ENCODE measurements at places on chromosomes 3 and 15. TPM values are rescaled to one million over a fixed set of nuclear protein-coding genes. Genes with fewer than 3 reads are reported as not detected.
A peak's percentile ranks its signal among the peaks of the same experiment; 100 is the strongest.

The A4GNT gene
- polyA plus RNA-seq = not detected

The ST8SIA2 gene
- polyA plus RNA-seq = not detected

The UROC1 gene
- not detected for polyA plus RNA-seq

The TRIM71 gene
- 0.06 TPM for polyA plus RNA-seq

The GRAMD2A gene
- polyA plus RNA-seq = not detected

The SPATA12 gene
- not detected for polyA plus RNA-seq

The HIGD2B gene
- polyA plus RNA-seq = not detected

The CHAC1 gene
- 0.26 TPM for polyA plus RNA-seq

The ZKSCAN7 gene
- 1.7 TPM for polyA plus RNA-seq

The WDR76 gene
- 12.4 TPM for polyA plus RNA-seq

GRCh38 chr3:15438983-15439382 lies 11.6 kb downstream of the EAF1 start:
- H3K27ac ChIP-seq = no peak overlapping the region
- DNase-seq = no peak
- H3K4me1 ChIP-seq = no peaks in the 10 kb centered on the region
- no peaks in the 10 kb centered on the region for H3K27me3 ChIP-seq
- no peak overlapping the region for H3K4me3 ChIP-seq

DNA sequence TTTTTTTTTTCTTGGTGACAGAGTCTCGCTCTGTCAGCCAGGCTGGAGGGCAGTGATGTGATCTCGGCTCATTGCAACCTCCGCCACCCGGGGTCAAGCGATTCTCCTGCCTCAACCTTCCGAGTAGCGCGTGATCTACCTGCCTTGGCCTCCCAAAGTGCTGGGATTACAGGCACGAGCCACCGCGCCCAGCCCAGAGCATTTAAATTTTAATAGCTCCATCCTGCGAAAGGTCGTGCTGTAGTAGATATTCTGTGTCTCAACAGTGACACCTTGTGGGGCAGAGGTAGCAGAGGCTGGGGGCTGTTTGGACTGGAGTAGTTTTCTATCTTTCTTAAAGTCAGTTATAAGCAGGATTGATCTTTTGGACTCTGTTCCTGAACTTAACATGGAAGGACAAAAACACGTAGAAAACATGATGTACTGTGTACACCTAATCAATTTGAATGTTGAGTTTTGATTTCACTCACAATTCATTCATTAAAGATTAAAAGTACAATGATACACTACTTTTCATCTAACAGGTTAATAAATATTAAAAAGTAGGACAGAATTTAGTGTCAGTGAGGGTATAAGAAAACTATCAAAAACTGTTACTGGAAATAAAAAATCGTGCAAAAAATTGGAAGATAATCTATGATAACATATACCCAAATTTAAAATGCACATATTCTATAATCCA lies 11.0 kb upstream of the PDCD6IP start:
- peaks cover 9% of the 10 kb centered on the region for H3K27me3 ChIP-seq
- H3K36me3 ChIP-seq = no peaks in the 10 kb centered on the region
- no peak overlapping the region for H3K4me3 ChIP-seq
- DNase-seq = peak; percentile 66
- H3K4me1 ChIP-seq = peaks cover 3% of the 10 kb centered on the region

GRCh38 chr3:48467110-48467454 lies 20.5 kb downstream of the ATRIP start:
- H3K27ac ChIP-seq = peak overlapping the region; percentile 94
- H3K36me3 ChIP-seq = peaks cover 30% of the 10 kb centered on the region
- H3K4me3 ChIP-seq = peak overlapping the region; percentile 78
- H3K4me1 ChIP-seq = peaks cover 71% of the 10 kb centered on the region

GRCh38 chr15:78676424-78677110 lies 35.6 kb upstream of the CHRNB4 start:
- H3K36me3 ChIP-seq = no peaks in the 10 kb centered on the region
- H3K27ac ChIP-seq = no peak overlapping the region
- H3K27me3 ChIP-seq = no peaks in the 10 kb centered on the region
- no peak for DNase-seq
- H3K4me3 ChIP-seq = no peak overlapping the region

DNA sequence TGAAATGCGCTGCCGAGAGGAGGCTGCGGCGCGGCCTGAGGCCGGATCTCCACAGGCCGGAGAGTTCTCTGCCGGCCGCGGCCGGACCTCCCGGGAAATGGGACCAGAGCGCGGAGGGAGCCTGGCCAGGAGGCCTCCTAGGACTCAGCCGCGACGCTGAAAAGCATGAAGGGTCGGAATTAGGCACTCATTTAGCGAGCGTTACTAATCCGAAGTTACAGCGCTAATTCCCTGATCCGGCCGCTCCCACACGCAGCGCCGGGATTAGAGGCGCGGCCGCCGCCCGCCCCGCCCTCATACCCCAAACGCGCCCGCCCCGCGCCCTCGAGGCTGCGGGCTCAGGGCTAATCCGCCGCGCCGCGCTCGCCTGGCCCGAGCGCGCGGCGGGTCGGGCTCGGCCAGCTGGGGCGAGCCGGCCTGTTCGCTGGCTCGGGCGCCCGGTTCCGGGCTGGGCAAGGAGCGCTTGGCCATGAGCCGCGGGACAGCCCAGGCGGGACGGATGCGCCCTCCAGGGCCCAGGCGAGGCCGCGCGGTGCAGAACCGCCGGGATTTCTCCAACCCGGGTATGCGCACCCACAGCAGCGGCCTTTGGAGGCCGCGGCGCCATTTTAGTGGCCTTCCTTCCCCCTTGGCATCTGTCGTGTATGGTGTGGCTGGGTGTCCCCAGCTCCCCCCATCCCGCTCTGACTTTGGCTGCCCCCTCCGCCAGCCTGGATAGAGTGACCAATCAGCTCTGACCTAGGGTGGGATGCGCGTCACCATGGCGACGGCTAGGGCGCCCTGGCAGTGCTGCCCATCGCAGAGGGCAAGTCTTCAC lies 36.8 kb upstream of the POLG start:
- peaks cover 18% of the 10 kb centered on the region for H3K4me1 ChIP-seq
- DNase-seq = no peak
- no peaks in the 10 kb centered on the region for H3K36me3 ChIP-seq
- no peak overlapping the region for H3K27ac ChIP-seq
- H3K4me3 ChIP-seq = no peak overlapping the region

- H3K4me3 ChIP-seq = no peak overlapping the region
- no peaks in the 10 kb centered on the region for H3K27me3 ChIP-seq
- peak overlapping the region; percentile 19 for H3K27ac ChIP-seq
Measured at GRCh38 chr3:177050501-177051237, 146.6 kb downstream of the TBL1XR1 start.

DNA sequence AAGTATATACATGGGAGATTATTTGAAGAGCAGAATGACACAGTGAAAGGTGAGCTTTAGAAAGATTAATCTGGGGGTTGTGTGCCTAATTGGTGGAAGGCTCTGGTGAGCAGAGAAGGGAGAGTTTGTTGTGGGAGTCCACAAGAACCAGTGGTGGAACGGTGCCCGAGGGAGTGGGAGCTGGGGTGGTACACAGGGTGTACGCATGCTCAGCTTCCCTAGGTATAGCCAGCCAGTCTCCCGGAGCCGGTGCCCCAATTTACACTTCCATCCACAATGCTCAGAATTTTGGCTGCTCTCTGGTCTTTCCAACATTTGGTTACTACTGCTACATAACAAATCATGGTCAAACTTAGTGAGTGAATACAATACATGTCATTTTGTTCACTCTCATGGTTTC lies 92.5 kb downstream of the MITF start:
- H3K36me3 ChIP-seq = no peaks in the 10 kb centered on the region
- H3K27ac ChIP-seq = no peak overlapping the region
- no peak for DNase-seq
- H3K4me3 ChIP-seq = no peak overlapping the region
- H3K27me3 ChIP-seq = no peaks in the 10 kb centered on the region

DNA sequence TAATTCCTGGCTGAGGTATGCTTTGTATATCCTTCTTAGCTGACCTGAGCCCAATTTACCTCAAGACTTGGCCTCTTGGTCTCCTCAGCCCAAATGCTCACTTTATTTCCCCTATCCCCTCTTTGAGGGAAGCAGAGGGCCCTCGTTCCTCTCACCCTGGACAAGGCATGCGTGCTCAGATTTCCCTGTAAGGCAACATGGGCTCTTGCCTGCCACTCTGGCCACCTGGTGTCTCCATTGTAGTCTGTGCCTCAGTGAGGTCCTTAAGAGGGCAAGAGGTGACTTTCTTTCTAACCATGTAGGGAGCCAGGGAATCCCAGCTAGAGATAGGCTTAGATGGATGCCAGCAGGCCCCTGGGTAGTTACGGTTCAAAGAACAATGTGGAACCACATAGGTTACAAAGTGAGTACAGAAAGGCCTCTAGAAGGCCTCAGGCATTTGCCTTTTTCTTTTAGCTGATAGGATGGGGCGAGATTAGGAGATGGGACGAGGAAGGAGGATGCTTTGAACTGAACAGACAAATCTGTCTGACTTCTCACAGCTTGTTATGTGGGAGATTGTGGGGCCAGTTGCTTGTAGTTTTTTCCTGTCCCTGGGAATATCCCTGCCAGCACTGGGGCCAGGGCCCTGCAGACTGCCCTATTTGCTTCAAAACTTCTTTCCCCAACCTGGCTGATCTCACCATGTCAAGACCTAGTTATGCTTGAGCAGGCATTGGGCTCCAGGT lies 1.1 kb upstream of the INTS14 start:
- H3K4me1 ChIP-seq = peaks cover 20% of the 10 kb centered on the region
- H3K36me3 ChIP-seq = no peaks in the 10 kb centered on the region
- H3K4me3 ChIP-seq = peak overlapping the region; percentile 88
- DNase-seq = no peak

- peak overlapping the region; percentile 69 for H3K4me3 ChIP-seq
- no peaks in the 10 kb centered on the region for H3K27me3 ChIP-seq
- no peaks in the 10 kb centered on the region for H3K36me3 ChIP-seq
- DNase-seq = peak; percentile 76
- H3K27ac ChIP-seq = peak overlapping the region; percentile 88
Measured at GRCh38 chr15:81286621-81287121, 37.3 kb downstream of the STARD5 start.

- peaks cover 4% of the 10 kb centered on the region for H3K4me1 ChIP-seq
- H3K27me3 ChIP-seq = no peaks in the 10 kb centered on the region
- no peak for DNase-seq
Measured at GRCh38 chr3:32254268-32254667, 15.8 kb downstream of the CMTM8 start.

- H3K27ac ChIP-seq = peak overlapping the region; percentile 96
- H3K36me3 ChIP-seq = no peaks in the 10 kb centered on the region
- H3K4me1 ChIP-seq = peaks cover 38% of the 10 kb centered on the region
- H3K27me3 ChIP-seq = no peaks in the 10 kb centered on the region
- DNase-seq = peak; percentile 20
Measured at GRCh38 chr3:25665315-25666280, 891 bp upstream of the TOP2B start.

DNA sequence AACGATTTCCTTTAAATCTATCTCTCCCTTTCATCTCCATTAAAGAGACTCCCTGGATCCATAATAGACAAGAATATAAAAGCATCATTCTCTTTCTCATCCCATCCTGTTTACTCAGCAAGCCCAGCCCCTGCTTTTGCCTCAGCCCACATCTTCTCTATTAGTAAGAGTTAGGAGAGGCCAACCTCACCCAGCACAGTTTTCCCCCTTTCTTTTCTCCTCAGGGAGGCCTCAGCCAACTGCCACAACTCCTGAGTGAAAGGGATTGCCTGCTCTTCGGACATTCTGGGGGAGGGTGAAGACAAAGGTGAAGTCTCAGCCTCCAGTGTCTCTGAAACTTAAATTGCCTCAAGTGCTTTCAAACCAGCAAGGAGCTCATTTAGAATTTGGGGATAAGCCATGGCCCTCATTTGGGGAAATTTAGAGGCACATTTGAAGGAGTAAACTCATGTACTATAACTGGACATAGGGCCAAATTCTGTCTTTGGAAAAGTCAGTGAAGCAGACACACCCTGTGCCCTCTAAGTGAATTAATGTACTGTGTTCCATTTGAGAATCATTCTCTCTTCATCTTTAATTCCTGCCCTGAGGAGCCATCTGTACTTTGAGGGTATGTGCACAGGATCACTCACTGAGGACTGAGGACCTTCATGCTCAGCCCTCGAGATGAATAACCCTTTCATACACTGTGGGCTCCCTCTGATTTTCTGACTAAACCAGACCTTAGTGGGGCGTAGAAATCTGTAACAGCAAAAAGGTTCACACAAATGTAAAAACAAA lies 82.5 kb downstream of the SOX2 start:
- no peak for DNase-seq
- H3K4me1 ChIP-seq = no peaks in the 10 kb centered on the region
- no peak overlapping the region for H3K4me3 ChIP-seq
- H3K27ac ChIP-seq = no peak overlapping the region
- H3K36me3 ChIP-seq = no peaks in the 10 kb centered on the region

DNA sequence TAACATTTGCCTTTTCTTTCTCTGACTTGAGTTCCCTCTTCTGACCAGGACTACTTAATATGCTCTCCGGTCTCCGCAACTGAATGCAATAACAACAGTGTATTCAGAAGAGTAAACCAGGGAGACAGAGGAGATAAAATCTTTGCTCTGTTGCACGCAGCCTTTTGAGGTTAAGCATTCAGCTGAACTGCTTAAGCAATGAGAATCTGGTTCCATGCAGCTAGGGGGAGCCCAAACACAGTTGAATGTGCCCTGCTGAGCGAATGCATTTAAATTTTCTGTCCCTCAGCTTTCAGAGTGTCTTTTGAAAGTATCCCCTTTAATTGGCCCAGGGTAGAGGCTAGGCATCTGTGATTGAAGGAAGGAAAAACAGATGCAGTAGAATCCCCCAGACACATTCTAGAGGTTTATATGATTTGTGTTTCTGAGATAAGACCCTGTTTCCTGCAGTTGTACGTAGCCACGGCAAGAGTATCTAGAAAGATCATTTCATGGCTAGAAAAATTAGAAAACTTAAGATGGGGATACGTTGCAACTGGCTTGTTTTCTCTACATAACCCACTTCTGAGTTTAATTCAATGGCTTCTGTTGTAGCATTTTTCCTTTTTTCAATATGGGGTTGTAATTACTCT lies 309.6 kb downstream of the TUSC7 start:
- H3K27me3 ChIP-seq = peaks cover 2% of the 10 kb centered on the region
- H3K36me3 ChIP-seq = no peaks in the 10 kb centered on the region
- no peak overlapping the region for H3K4me3 ChIP-seq
- no peak for DNase-seq
- H3K27ac ChIP-seq = no peak overlapping the region

GRCh38 chr3:146502887-146503460 lies 33.6 kb upstream of the PLSCR2 start:
- no peak overlapping the region for H3K4me3 ChIP-seq
- H3K27me3 ChIP-seq = no peaks in the 10 kb centered on the region
- DNase-seq = no peak
- no peak overlapping the region for H3K27ac ChIP-seq

DNA sequence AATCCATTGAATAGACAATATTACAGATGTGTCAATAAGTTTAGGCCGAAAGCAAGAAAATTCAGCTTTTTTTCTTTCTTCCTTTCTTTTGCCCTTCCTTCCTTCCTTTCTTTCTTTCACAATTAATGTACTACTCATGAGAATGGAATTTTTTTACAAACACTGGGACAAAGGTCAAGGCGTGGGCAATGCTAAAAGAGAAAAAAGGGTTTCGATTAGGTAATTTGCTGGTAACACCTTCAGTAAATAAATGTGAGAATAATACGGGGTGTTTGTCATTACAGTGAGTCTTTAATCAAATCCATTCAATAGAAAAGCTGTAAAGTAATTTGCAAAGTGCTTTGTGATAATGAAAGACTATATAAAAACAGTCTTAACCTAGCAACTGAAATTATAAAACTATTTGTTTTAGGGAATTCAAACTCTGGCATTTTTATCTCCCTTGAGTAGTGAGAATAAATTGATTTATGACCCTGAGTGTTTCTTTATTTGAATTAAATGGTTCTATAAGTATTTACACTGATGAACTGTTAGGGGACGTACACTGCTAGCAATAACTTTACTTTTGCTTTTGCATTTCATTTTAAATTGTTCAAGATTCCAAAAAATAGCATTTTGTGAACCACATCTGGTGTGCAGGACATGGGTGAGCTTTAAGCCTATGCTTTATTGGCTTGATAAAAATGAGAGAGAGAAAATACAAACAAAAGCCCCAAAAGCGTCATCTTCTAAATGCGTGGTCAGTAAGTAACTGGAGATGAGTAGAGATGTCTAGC lies 104.2 kb upstream of the THRB start:
- H3K27ac ChIP-seq = no peak overlapping the region
- no peaks in the 10 kb centered on the region for H3K27me3 ChIP-seq
- no peaks in the 10 kb centered on the region for H3K36me3 ChIP-seq
